ENCODE measurements at places on chromosomes 13 and 19.

DNA sequence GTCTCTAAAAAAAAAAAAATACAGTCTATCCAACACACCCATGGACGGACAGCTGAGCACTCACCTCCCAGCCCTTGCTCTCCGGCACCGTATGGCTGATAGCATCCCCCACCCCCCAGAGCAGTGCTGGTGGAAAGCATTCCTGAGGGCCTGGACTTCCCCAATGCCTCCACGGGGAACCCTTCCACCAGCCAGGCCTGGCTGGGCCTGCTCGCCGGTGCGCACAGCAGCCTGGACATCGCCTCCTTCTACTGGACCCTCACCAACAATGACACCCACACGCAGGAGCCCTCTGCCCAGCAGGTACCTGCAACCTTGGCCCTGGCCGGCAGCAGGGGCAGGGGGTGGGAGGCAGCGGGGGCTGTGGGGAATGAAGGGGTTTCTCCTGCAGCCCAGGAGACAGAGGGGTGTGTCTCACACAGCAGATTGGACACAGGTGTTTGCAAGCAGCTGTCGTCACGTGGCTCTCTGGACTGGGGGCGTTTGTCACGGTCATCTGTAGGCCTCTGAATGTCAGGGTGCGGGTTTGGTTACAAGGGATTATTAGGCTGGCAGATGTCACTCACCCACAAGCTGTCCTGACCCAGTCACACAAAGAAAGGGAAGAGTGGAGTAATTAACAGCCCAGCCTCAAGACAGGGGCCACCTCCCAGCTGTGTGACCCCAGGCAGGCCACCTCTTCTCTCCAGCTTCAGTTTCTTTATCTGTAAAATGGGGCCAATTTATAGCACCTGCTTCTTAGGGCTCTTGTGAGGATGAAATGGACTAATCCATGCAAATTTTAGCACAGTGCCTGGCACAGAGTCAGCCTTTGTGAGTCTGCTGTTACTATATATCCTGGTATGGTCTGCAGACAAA is 19.3 kb downstream of the PLD3 start:
- DNase-seq, result no peak

- DNase-seq, result no peak
These were observed 169.4 kb upstream of the CSNK1A1L start for GRCh38 chr13:37274569-37275497.

DNA sequence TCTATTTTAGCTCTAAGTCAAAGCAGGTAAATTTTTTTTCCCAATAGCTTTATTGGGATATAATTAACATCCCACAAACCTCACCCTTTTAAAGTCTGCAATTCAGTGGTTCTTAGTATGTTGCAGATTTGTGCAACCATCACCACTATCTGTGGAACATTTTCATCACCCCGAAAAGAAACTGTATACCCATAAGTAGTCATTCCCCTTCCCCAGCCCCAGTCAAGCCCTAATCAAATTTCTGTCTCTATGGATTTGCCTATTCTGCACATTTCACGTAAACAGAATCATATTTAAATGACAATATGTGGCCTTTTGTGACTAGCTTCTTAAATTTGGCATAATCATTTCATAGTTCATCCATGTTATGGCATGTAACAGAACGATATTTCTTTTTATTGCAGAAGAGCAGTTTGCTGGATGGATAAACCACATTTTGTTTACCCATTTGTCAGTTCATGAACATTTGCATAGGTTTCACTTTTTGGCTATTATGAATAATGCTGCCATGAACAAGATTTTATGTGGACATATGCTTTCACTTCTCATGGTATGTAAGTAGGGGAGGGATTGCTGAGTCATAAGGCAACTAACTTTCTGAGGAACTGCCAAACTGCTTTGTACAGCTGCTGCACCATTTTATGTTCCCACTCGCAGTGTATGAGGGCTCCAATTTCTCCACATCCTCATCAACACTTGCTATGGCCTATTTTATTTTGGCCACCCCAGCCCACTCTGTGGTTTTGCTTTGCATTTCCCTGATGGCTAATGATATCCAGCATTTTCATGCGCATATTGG is 10.9 kb downstream of the SLC46A3 start:
- DNase-seq, result no peak

DNA sequence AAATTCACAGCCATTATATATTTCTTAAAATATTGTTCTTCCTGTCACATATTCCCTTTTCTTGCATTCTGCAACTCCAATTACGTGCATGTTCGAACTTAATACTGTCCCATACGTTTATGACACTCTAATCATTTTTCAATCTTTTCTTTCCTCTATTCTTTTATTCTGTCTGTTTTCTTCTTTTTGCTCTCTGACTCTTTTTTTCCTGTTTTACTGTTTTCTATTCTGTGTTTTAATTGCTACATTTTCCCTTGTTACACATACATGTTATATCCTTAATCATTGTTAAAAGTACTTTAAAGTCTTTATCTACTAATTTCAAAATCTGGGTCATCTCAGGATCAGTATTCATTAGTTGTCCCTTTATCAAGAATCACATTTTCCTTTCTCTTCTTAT is 1149.1 kb upstream of the PCDH20 start:
- no peak for DNase-seq

- DNase-seq, result no peak
These were observed 92.3 kb downstream of the ANKRD10 start for GRCh38 chr13:110822669-110822945.

DNA sequence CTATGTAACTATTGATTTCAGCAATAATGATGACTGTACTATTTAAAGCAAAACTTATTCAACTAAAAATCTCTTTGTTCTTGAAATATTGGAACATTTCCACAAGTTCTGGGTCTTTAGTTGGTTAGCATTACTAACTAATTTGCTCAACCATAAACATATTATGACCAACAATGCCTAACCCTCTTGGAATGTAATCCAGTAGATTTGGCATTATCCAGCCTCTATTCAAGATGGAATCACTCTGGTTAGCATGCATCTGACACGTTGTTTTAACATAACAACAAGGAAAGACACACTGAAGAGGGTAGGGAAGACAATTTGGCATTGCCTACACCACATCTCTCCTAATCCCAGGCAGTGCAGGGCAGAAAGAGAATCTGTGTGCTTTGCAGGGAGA is 941.3 kb upstream of the PCDH20 start:
- DNase-seq, result no peak

DNA sequence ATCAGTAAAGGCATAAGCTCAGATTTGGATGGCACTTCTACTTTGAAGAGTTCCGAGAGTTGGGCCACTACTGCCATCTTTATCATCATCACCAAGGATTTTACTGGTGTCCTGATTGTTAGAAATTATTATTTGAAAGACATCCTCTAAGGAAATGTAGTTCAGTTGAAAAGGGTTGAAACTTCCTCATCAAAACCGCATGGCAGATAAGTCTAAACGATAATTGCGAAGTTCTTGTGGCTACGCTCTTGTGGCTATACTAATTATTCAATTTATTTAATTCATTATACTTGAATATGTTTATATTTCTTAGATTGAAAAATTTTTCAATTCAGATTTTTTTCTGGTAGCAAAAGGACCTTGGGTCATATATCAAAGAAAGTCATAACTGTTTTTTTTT is 22.4 kb downstream of the TNFRSF19 start:
- no peak for DNase-seq

GRCh38 chr13:60869941-60870613 is 473.1 kb downstream of the TDRD3 start:
- no peak for DNase-seq

DNA sequence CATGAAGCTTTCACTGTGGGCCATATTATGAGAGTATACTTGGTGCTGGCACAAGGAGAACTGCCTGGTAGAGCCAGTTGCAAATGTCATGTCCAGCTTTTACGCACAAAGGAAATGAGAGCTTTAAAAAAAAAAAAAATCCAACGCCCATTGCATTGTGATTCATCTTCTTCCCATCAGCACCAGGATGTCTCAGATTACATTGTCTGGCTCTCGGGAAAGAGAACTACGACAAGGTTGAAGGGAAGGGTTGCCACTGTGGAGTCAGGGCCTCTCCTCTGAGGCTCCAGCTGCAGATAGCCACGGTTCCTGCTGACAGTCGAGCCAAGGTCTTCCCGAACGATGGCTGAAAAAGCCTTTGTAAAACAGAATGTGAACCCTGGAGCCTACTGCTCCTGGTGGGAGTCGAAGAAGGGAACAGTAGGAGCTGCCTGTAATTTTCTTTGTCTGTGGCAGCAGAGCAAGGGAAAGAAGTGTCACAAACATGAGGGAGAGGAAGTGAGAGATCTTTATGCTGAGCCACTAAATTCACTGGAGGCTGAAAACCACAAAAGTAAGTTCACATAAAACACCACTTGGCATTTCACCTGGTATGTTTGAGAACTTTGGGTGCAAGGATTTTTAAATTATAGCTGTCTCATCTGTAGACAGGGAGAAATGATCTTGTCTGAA is 704.7 kb downstream of the DIAPH3 start:
- DNase-seq, result no peak

GRCh38 chr13:79904581-79904980 is 423.6 kb downstream of the NDFIP2 start:
- no peak for DNase-seq

DNA sequence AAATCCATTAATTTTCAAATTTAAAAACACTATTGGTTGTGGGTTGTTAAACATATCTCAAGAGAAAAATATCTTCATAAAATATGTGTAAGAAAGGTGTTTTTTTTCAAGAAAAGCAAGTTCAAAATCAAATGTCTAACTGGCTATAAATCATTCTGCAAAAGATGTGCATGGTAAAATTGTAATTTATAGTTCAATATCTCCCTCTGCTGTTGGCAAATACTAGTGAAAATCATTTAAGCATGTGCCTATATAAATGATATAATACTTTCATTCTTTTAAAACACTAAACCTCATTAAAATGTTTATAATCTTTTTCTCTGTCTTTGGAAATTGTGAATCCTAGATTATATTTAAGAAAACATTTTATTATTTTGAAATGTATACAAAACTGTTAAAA is 17.2 kb upstream of the SLITRK6 start:
- no peak for DNase-seq

GRCh38 chr13:100588331-100589177 is at the start of gene GGACT:
TSS of gene GGACT (minus strand) at chr13:100588789. CDS start at chr13:100532591, 56,198 bp downstream.
- peak; percentile 80 for DNase-seq

DNA sequence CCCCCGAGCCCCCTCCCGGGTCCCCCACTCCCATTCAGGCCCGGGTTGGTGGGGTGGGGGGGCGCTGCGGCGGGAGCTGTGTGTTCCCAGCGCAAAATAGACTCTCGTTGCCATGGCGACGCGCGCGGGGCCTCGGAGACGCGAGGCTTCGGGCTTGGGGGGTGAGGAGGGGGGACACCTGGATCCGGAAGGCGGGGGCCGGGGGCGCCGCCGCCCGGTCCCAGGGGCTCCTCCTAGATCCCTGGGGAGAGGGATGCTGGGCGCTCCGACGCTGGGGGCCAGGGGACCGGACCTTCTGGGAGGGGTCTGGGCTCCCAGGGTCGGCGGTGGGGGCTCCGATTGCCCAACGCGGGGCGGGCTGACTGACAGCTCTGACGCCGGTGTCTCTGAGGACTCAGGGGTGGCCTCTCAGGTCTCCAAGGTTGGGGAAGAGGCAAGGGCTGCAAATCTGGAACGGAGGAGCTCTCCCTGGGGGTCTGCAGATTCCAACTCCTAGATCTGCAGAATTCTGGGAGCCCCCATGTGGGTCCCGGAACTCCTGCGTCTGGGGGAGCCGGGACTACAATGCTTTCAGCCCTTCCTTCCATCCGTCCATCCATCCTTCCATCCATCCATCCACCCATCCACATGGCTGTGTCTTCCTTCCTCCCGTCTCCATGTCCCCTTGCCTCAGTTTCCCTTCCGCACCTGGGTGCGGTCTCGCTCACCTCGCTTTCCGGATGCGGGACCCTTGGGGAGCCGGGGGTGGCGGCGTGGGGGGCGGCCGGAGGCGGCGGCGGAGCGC is 9.1 kb upstream of the SHISA7 start:
- DNase-seq, result no peak

- no peak for DNase-seq
These were observed 66.0 kb upstream of the TNFRSF19 start for GRCh38 chr13:23504180-23504579.

DNA sequence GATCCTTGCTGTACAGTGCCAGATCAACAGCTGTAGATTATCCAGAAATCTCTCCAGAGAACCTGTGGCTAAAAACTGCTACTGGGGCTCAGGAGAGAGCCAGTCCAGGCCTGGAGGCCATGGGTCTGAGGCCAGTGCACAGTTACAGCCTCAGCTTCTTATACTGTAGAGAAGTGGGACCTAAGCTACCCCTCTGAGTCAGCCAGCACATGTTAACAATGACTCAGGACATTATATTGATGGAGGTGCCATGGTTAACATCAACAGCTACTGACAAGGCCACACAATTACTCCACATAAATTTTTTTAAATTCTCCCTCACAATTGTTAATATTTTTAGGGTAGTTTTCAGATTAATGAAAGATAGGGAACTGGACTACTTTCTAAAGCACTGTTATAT is 138.5 kb downstream of the RBM26 start:
- no peak for DNase-seq

- DNase-seq, result no peak
These were observed 2.9 kb upstream of the CERS1 start for GRCh38 chr19:18898607-18899408.

DNA sequence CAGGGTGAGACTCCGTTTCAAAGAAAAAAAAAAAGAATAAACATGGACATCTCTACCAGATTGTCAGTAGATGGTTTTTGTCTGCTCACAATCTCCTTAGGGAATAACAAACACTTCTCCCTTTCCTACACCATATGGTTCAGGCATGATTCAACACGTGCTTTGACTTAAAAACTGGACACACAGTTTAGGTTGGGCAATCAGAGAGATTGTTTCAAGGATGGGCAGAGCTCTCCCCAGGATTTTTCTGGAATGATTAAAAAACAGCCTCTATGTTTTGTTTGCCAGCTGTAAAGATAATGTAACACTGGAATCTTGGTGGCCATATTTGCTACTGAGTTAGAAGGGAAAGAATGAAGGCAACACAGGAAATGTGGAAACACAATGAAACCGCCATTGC is 150.1 kb upstream of the TSC22D1 start:
- DNase-seq, result no peak

GRCh38 chr19:31708520-31708919 is 359.3 kb upstream of the TSHZ3 start:
- no peak for DNase-seq

- DNase-seq, result no peak
These were observed 4.4 kb downstream of the ZNF473 start for GRCh38 chr19:50030225-50030624.

GRCh38 chr13:110158226-110158625 is 148.7 kb downstream of the COL4A1 start:
- DNase-seq, result no peak

- no peak for DNase-seq
These were observed 25.2 kb upstream of the SIAH3 start for GRCh38 chr13:45876781-45877180.

- no peak for DNase-seq
These were observed 21.7 kb downstream of the MRPS31 start for GRCh38 chr13:40749327-40749726.

- DNase-seq, result no peak
These were observed 437 bp downstream of the EPOR start for GRCh38 chr19:11383706-11384048.
